Large intestine (tissue), 12 donors: ENCODE measurements at places on chromosomes 7 and 10.

DNA sequence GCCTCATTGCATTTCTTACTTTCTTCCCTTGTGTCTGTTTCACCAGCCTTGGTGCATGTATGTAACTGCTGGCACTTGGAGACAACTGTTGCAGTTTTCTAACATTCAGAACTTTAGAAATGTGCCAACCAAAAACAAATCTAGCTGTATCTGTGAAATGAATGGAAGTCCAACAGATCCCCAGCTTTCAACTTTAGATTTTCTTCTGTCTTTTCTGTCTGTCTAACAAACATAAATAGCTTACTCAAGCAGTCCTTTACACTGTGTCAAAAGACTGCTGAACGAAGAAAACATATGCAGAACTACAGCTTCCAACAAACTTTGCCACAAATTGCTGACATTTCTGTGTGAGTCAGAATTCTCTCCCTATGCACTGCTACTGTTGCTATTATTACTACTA, 30.9 kb downstream of the SORCS1 start:
- DNase-seq = no peak

- no peak for DNase-seq
Observed at GRCh38 chr7:99390941-99391602, 16.5 kb downstream of the ARPC1B start.

- no peak for DNase-seq
Observed at GRCh38 chr7:13179011-13179582, 491.7 kb downstream of the ARL4A start.

DNA sequence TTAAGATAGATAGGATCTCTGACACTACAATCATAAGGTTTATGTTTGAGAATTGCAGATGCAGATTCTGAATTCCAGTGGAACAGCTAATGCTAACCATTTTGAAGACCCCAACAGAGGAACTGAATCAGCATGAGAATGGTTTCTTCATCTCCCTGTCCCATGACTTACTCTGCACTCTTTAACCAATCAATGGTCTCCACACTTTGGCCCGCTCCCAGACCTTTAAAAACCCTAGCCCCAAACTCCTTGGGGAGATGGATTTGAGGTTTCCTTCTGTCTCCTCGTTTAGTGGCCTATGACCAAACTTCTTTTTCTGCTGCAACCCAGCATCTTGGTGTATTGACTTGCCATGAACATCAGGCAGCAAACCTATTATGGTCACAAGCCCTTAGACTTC, 804.9 kb downstream of the LRMDA start:
- no peak for DNase-seq

GRCh38 chr7:87984088-87984487, 50.0 kb downstream of the ADAM22 start:
- DNase-seq = no peak

- DNase-seq = no peak
Observed at GRCh38 chr7:37277513-37277912, 171.2 kb downstream of the ELMO1 start.

- DNase-seq = no peak
Observed at GRCh38 chr10:23742368-23742767, 303.5 kb downstream of the OTUD1 start.

- no peak for DNase-seq
Observed at GRCh38 chr7:47347816-47348385, 234.0 kb downstream of the TNS3 start.

DNA sequence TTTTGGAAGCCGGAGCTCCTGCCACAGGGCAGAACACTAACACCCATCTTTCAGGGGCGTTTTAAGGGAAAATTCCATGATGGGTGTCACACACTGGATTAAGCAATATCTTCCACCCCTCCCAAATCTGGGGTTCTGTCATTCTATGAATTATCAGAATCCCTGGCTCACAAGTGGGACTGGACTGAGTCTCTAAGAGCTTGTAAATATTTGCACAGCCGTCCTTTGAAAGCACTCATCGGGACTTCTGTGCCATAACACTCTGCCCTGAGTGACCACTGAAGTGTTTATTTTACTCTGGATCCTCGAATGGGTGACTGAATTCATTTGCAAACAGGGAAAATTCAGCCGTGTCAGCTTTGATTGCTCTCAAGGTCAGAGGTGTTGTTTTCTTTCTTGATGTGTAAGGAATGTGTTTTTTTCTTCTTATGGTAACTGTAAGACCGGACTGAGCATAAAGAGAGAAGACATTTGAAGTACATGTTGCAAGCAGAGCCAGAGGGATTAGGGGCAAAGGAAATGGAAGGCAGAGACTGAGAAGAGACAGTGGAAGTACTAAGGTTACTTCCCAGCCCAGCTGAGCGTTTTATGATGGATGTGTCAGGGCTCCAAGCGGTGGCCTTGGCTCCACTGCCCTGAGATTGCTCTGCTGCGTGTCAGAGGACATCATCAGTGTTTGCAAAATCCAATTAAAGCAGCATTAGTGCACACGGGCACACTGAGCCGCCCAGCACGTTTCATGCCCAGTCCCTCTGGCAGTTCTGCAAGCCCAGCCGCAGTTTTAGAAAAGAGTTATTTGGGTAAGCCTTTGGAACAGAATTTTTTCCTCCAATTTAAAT, 17.7 kb upstream of the GTPBP4 start:
- peak; percentile 82 for DNase-seq

DNA sequence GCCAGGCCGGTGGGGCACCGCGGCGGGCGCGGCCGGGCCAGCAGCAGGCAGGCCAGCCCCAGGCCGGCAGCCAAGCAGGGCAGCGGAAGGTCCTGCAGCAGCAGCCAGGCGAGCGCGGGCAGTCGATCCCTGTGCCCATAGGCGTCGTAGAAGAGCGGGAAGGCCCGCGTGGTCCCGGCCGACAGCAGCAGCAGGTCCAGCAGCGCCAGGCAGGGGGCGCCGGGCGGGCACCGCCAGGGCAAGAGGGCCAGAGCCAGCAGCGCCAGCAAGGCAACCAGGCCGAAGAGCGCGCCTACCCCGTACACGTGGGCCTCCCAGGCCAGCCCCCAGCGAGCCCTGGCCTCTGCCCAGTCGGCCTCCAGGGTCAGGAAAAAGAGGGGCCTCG, 8.4 kb upstream of the RBM28 start:
- DNase-seq = no peak

GRCh38 chr10:44195112-44196007, 189.5 kb downstream of the CXCL12 start:
- DNase-seq = peak; percentile 65

DNA sequence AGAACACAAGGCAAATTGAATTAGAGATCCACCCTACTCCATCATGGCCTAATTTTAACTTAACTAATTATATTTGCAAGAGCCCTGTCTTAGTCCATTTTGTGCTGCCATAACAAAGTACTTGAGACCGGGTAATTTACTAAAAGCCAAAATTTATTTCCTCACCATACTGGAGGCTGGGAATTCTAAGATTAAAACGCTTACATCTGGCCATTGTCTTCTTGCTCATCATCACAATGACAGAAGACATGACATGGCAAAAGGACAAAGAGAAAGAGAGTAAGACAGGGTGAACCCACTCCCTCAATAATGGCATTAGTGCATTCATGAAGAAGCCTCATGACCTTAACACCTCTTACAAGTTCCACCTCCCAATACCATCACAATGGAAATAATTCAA, 1068.6 kb downstream of the DNAJB9 start:
- DNase-seq = no peak

- no peak for DNase-seq
Observed at GRCh38 chr10:8272794-8273425, 218.4 kb downstream of the GATA3 start.

- no peak for DNase-seq
Observed at GRCh38 chr10:132328106-132328505, 3.9 kb upstream of the LRRC27 start.

DNA sequence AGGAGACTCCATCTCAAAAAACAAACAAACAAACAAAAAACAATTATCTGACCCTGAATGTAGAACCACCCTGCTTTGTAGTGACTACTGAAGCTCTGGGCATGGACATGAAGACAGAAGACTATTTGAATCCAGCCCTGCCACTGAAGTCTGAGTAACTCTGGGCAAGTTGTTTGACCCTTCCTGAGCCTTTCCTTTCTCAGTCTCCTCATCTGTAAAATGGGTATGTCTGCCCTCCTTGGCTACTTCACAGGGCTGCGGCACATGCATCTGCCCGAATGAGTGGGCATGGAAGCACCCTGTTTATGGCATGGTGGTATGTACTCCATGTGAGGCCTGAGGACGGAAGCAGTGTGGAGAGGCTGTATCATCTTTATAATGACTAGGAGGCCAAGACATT, 22.2 kb upstream of the MALSU1 start:
- DNase-seq = no peak

DNA sequence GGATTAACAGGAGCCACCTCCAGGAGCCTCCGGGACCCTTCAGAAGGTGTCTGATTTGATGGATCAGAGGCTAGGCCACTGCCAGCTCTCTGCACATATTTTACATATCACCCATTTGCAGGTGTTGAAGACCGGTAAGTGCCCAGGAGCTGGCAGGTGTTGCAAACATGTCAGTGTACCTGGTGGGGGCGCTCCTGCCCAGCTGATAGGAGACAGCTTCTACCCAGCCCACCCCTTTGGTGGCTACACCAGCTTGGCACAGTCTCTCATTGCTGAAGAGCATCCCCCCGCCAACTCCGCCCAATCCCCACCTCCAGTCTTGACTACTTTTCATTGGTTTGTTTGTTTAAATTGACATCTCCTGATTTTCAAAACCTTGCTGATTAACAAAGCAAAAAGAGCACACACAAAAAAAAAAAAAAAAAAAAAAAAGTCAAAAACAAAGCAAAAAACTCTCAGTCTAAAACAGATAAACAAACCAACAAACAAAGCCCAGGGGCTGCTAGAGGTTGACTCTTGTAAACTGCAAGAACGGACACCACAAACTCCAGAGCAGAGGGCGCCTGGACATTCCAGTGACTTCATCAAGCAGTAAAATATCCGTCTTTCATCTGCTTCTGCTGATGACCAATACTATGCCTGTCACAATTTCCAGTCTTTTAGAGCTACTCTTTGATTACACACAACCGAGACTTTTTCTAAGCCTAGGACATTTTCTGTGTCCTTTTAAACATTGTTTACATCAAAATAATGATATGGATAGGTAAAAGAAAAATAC, 275.3 kb downstream of the NRG3 start:
- DNase-seq = no peak

DNA sequence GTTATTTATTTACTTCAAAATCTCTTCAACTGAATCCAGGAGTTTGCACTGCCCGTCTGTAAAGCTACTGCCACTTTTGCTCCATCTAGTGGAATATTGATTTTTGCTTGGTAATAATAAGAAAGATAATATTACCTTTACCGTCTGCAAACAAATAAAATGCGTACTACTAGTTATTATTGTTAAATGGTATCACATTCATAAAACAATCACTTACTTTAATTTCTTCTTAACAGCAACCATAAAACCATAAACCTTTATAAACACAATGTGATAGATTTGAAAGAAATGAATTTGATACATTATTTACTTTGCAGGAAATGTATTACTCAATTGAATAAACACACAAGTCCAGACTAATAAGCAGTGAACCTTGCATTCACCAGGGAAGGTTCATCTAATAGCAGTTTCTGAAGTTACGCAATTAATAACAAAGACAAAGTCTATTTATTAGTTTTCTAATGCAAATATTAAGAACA, 6.4 kb downstream of the AGMO start:
- DNase-seq = no peak

DNA sequence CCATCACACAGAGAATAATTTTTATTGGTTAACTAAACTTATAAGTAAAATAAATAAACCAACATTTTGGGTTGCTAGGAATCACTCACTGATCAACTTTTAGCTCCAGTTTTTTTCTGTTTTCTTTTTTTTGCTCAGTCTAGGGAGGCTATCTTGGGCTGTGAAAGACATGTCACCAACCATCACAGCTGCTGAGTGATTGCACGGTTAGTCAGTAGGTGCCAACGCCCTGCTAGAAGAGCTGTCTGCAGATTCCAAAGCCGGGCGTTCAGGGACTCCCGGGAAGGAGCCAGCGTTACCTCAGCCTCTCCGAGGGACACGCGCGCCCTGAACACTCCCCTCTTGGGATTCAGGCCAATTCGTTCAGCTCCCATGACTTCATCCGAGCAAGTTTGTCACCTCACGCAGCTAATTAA, 604 bp upstream of the STAM start:
- DNase-seq = no peak

DNA sequence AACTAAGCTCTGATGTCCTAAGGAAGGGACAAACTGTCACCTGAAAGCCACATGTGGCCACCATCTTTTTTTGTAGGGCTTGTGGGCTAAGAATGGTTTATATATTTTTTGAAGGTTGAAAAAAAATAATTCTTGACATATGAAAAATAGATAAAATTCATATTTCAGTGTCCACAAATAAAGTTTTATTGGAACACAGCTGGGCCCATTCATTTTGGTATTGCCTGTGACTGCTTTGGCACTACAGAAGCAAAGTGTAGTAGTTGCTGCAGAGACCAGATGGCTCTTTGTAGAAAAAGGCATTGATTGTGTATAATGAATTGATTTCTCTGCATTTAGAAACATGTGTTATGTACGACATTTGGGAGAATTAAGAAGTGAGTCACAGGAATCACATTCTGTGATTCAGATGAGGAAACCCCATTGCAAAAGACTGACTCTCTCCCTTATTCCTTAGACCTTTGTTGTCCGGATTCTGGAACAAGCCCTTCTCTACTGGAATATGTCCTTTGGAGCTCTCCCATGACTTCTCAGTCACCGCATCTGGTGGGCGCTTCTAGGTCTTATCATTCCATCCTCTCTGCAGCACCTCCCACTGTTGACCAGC, 438.7 kb downstream of the LRMDA start:
- DNase-seq = no peak

DNA sequence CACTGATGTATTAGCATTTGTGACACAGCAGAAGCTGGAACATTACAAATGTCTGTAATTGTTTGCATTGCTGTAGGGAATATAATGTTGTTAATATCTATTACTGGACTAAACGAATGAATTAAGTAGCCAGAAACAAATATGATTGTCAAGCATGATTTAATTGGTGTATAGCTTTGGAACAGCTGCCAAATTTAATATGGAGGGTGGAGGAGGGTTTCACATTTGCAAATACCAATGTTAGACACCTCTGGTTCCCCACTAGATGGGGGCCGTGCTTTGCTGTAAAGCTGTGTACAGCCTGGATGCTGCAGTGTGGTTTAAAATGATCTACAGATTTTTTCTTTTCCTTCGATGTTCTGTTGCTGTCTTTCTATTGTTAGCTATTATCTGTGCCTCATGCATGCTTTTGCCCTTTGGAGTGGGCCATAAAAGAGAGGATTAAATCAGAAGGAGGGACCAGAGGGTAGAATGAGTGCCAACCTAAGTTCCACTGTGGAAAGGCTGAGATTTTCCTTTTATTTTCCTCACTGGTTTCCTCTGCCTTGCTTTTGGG, 23.1 kb downstream of the DNAJB9 start:
- peak; percentile 40 for DNase-seq

DNA sequence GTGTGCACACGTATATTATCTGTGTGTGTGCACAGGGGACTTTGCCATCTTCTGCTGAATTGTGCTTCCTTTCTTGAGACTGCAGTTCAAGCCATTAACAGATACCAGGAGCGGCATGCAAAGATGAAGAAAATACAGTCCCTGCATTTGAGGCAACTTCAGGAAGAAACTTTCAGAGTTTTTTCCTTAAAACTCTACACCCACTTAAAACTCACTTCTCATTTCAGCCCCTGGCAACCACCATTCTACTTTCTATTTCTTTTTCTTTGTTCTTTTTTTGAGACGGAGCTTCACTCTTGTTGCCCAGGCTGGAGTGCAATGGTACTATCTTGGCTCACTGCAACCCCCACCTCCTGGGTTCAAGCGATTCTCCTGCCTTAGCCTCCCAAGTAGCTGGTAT, 448.9 kb upstream of the ZMIZ1 start:
- no peak for DNase-seq

- no peak for DNase-seq
Observed at GRCh38 chr10:57338823-57339558, 928.7 kb downstream of the IPMK start.

GRCh38 chr10:129030603-129030895, 436.5 kb upstream of the MGMT start:
- DNase-seq = no peak
